Hepatic stellate cell (primary cell): ENCODE measurements at places on chromosomes 7 and 10.

DNA sequence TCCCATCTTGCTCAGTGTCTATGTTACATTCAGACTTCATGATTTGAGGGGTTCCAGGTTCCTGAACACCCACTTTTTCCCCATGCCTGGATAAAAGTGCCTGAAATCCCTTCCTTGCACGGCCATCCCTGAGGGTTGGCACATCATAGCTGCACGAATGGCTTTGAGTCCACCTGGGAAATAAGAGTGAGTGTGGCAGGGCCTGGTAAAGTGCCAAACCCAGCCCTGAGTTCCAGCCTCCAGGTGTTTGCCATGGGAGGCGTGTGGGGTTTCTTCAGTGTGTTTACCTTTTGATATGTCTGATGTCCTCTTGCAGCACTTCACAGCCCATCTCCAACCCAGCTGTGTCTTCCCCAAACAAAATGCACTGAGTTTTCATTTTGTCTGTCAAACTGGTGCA lies 145.7 kb downstream of the PAXIP1 start:
- DNase-seq: no peak

DNA sequence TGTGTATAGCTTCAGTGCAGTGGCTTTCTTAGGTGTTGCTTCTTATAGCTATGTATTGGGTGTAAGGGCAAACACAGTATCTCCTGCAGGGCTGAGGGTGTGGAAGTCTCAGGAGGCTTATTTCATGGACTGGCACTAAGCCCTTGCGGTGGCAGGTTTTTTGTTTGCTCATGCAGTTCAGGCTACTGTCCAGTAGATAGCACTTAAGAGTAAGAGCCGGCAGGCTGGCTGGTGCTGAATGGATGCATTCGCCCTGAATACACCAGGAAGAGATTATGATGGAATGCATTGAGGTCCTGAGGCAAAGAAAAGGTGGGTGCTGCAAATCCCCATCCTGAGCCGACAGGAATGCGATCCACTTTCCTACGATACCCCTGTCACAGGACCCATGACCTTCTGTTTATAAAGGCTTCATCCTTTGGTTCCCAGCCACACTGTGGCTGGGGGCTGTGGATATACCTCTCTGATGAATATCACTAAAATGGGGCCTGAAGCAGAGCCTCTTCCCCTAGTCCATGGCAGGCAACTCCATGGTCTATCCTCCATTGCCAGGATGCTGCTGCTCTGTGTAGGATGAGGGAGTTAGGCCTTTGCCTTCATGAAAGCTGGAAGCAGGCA lies 44.9 kb downstream of the ANXA8 start:
- DNase-seq: peak; percentile 66

GRCh38 chr10:27646604-27647175 lies 98.9 kb downstream of the MKX start:
- DNase-seq: no peak

DNA sequence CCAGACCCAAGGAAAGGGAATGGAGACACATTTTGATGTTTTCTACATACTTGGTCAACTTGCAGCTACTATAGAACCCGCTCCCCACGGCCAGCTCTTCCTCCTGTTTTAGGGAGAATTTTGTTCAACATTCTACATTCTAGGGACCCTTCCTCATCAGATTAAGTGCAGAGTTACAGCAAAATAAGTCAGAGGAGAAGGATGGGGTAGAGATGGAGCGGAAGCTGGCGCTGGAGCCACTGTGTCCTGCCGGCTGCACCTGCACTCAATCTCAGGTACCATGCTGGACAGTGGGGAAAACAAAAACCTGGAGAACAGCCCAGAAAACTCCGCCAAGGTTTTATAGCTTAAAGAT lies 79.4 kb upstream of the EN2 start:
- no peak for DNase-seq

GRCh38 chr10:98589007-98589406 lies 142.3 kb upstream of the HPS1 start:
- no peak for DNase-seq

DNA sequence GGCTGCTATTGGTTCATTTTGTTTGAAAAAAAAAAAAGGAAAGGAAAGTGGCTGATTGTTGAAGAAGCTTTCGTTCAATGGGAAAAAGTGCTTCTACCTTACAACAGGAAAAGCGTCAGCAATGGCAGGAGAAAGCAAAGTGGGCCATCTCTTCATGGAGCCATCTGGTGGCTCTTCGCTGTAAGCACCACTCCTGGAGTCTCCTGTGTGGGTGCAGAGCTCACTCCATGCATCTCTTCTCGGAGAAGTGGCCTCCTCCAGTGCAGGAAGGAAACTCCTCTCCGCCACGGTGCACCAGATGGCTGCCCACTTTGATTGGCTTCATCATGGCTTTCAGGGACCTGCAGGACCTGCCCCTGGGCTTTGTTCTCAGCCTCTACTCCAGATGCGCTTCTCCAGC lies 250.9 kb downstream of the PTEN start:
- DNase-seq: peak; percentile 13

GRCh38 chr7:69819333-69819705 lies 221.0 kb downstream of the AUTS2 start:
- DNase-seq: no peak

- peak; percentile 66 for DNase-seq
Measured at GRCh38 chr10:97498841-97499560, at the start of gene UBTD1. UBTD1 (plus strand) TSS chr10:97498924; CDS start chr10:97499204, 280 bp downstream.

DNA sequence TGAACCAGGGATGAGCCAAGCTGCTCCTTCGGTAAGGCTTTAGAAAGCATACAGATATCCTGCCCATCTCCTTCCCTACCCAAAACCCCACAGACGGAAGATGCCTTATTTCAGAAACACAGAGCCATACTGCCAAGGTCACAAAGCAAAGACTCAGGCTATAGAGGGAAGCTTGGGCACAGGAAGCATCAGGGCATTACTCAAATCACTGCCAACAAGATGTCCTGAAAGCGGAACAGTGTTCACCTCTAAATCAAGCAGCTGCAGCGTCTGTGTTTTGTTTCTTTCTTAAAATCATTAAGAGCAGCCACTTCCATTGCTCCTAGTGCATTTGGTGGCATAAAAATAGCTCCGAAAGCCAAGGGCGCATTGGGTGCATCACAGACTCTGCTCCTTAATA lies 307.3 kb downstream of the SORCS1 start:
- no peak for DNase-seq

GRCh38 chr10:132383101-132383500 lies 13.9 kb upstream of the PWWP2B start:
- no peak for DNase-seq

GRCh38 chr7:26201247-26202018 lies at the start of gene CBX3:
CBX3 (plus strand) TSS chr7:26201745; CDS start chr7:26202999, 1,254 bp downstream.
- DNase-seq: peak; percentile 78

GRCh38 chr7:7564323-7564780 lies 2.3 kb upstream of the MIOS start:
- DNase-seq: peak; percentile 52

GRCh38 chr7:2336626-2337299 lies 17.9 kb upstream of the EIF3B start:
- DNase-seq: no peak

- DNase-seq: no peak
Measured at GRCh38 chr10:119259345-119259744, 52.0 kb downstream of the GRK5 start.

GRCh38 chr7:101693498-101694091 lies 64.5 kb upstream of the MYL10 start:
- DNase-seq: no peak

- no peak for DNase-seq
Measured at GRCh38 chr10:126868371-126868770, 36.9 kb upstream of the DOCK1 start.

DNA sequence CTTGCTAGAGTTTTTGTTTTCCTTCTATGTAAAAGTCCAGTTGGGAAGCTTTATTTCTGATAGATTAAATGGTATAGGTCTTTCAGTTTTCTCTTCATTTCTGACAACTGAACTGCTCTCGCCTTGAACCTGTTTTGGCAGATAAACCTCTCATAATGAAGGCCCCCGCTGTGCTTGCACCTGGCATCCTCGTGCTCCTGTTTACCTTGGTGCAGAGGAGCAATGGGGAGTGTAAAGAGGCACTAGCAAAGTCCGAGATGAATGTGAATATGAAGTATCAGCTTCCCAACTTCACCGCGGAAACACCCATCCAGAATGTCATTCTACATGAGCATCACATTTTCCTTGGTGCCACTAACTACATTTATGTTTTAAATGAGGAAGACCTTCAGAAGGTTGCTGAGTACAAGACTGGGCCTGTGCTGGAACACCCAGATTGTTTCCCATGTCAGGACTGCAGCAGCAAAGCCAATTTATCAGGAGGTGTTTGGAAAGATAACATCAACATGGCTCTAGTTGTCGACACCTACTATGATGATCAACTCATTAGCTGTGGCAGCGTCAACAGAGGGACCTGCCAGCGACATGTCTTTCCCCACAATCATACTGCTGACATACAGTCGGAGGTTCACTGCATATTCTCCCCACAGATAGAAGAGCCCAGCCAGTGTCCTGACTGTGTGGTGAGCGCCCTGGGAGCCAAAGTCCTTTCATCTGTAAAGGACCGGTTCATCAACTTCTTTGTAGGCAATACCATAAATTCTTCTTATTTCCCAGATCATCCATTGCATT lies 27.1 kb downstream of the MET start:
- DNase-seq: no peak
